ENCODE measurements at places on chromosomes 16 and 17.

- DNase-seq: no peak
Observed at GRCh38 chr17:30557916-30558685, 80.9 kb downstream of the GOSR1 start.

GRCh38 chr17:37743875-37744632 is 805 bp downstream of the HNF1B start:
- DNase-seq: no peak

DNA sequence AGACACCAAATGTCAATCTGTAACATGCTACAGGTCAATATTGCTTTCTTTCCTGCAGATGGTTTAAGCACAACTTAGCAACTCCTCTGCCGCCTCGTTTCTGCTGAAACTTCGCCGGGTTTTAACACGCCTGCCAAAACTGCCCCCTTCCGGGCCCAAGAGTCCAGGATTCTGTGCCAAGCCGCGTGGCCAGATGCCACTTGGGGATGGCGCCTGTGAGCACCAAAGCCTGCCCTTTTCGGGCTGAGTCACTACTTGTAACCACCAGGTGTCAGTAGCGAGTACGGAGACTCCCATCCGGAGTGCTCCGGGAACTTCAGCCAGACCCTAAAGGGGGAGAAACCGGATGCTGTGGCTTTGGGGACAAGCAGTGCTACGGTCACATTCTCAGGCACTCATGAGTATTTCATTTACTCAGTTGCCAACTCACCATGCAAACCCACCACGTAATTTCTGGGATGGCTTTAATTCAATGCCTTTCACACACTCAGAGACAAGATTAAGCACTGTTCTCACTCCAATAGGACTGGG is 7.8 kb downstream of the PMP22 start:
- DNase-seq: no peak

DNA sequence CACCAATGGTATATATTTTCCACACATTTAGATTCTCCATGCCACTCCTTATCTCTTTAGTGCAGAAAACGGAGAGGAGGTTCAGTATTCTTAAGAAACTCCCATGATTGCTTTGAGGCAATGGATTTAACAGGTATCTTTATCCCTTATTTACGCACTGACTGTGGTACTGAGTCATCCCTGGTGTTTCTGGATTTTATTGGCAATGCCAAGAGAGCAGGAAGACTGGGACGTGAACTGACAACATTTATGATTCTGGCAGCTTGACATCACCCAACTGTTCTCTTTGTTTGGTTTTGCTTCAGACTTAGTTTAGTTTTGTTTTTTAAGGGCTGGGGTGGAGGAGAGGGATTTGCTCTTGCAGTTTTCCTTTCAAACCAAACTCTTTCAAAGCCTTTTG is 131.4 kb downstream of the WWOX start:
- no peak for DNase-seq

- no peak for DNase-seq
Observed at GRCh38 chr16:80027007-80027965, 426.7 kb upstream of the MAF start.

DNA sequence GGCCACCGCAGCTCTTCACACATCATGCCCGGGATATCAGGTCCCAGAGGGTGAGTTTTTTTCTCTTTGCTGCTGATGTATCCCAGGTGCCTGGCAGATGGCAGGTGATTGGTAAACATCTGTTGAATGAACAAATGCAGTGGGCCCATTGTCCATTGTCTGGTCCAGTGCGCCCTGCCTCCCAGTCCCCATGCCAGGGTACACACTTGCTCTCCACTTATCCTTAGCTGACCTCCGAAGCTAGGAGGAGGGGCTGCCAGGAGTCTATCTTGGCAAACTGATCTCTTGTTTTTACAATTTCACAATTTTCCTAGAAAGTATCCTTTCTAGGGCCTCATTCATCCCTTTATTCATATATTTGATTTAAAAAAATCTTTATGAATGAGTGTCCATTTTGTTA is 196.0 kb downstream of the RAB11FIP4 start:
- no peak for DNase-seq

- DNase-seq: no peak
Observed at GRCh38 chr16:57000271-57001025, 11.1 kb downstream of the NLRC5 start.

DNA sequence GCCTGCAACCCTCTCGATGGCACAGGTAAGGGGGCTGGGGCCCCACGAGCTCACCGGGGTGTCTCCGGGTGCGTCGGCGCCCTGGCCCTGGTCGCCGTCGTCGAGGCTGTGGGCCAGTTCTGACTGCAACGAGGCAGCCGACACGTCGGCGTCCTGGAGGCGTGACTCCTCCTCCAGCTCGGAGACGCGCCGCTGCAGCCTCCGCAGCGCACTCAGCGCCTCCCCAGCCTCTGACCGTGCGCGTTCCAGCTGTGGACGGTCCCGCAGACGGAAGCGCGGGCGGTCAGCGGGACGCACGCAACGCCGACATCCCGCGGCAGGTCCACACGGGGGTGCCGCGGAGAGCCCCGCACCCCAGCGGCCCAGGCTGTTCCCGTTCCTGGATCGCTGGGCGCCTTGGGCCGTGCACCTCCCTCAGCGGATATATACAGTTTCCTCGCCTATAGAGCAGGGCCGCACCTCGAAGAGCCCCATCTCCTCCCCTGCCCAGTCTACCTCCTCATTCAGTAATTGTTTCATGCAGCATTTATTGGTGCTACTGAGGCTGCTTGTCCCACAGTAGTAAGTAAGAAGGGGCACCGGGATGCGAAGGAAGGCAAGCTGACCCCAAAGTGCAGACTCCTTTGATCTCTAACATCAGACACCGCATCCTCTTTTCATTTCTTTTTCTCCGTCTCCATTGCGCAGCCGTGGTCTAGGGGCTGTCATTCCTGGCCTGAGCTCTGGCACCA is 5.8 kb downstream of the THOC6 start:
- no peak for DNase-seq
